ENCODE measurements at places on chromosomes 2 and 18.
A peak's percentile ranks its signal among the peaks of the same experiment; 100 is the strongest.

DNA sequence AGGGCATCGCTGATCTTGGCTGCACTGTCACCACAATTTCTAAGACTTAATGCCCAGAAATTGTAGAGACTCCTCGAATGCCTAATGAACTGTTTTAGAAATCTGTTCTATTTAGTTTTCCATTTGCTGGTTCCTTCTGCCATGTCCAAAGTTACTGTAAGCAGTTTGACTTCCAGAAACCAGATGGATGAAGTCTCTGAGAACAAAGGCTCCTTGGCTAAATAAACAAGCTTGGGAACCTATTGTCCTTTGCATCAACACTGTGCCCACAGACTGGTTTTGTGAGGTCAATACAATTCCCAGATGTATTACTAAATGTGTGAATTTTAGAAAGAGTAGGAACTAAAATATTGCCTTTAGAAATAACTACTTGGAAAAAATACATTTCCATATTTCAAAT is 600.2 kb downstream of the NYAP2 start:
- no peak for DNase-seq

- DNase-seq: no peak
These were observed 12.2 kb upstream of the DNPEP start for GRCh38 chr2:219399716-219400478.

DNA sequence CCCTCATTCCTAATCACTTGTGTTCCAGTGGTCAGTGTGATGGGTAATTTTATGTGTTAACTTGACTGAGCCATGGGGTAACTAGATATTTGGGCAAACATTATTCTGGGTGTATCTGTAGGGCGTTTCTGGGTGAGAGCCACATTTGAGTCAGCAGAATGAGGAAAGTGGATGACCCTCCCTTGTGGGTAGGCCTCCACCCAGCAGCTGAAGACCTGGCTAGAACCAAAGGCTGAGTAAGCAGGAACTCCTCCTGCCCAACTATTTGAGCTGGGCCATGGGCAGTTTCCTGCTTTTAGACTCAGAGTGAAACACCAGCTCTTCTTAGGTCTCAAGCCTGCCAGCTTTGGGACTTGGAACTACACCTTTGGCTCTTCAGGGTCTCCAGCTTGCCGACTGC is 141.8 kb downstream of the ACKR3 start:
- DNase-seq: no peak

GRCh38 chr2:68911709-68912108 is 40.5 kb upstream of the BMP10 start:
- DNase-seq: no peak

DNA sequence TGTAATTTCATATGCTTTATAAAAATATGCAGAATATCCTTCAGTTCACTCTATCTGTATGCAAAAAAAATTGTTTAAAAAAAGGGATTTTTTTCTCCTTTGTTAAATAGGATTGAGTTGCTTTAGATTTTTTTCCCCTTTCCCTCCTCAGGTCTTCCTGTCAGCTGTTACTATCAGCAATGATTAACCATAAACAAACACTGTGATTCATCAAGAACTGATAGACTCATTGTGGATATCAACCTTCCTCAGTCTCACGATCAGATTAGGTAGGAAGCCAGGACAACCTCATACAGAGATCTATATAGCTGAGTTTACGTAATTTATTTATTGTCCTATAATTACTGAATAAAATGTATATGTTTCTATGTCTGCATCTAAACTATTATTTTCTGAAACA is 2136.2 kb upstream of the CELF4 start:
- no peak for DNase-seq

- DNase-seq: no peak
These were observed 445.4 kb downstream of the NBAS start for GRCh38 chr2:15115776-15116175.

GRCh38 chr2:205119136-205119535 is 563.2 kb upstream of the NRP2 start:
- no peak for DNase-seq

GRCh38 chr2:71923887-71924533 is 223.7 kb downstream of the CYP26B1 start:
- DNase-seq: peak; percentile 20

DNA sequence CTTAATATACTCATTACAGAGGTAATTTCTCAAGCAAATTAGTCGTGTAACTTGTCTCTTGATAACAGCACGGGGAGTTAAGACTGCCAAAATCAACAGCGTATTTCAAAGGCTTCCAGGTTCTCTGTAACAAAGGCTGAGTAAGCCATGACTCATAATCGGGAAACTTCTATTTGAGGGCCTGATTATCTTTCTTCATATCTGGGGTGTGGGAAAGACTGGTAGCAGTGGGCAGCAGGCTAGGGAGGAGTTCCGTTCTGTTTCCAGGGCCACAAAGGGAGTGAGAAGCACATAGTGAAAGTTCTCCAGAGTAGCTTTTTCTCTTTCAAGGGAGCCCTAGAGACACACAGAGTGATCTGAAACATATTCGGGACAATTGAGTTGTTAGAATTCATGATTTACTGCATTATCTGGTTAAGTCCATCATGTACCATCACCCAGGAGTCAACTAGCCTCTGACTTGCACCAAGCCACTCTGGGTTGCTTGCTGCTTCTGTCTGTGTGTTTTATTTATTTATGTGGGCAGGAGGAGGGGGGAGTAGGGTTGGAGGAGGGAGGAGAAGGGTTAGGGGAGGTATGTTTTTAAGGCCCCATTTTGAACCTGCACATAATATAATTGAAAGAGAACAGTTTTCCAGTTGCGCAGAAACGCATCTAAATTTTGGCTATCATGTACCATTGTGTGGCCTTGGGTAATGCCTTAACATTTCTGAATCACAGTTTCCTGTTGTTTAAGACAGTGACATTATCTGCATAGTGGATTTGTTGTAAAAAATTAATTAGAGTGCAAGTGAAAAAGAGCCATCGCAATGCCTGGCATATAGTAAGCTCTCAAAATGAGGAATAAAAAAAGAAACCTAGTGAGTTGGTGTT is 80.5 kb upstream of the ITPRID2 start:
- no peak for DNase-seq

DNA sequence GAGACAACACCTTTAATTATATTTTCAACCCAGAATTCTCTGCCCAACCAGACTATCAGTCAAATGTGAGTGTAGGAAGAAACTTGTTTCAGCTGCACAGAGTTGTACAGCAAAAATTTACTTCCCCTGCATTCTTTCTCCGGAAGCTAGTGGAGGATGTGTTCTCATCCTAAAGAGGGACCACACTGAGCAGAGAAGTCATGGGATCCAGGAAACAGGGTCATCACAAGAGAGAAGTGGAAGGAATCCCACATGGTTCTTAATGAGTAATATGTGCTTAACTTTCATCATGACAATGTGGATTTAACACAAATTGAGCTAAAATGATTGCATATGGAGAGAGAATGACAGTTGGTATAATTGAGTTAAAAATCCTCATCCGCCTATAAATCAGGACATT is 78.2 kb downstream of the INPP4A start:
- DNase-seq: no peak

- DNase-seq: no peak
These were observed 9.4 kb downstream of the COLEC11 start for GRCh38 chr2:3604207-3604877.

GRCh38 chr18:26268454-26268853 is 42.2 kb downstream of the TAF4B start:
- no peak for DNase-seq

- no peak for DNase-seq
These were observed 78.8 kb upstream of the SMAD2 start for GRCh38 chr18:48009116-48009745.

GRCh38 chr2:186348200-186348599 is 137.9 kb upstream of the ZC3H15 start:
- no peak for DNase-seq

DNA sequence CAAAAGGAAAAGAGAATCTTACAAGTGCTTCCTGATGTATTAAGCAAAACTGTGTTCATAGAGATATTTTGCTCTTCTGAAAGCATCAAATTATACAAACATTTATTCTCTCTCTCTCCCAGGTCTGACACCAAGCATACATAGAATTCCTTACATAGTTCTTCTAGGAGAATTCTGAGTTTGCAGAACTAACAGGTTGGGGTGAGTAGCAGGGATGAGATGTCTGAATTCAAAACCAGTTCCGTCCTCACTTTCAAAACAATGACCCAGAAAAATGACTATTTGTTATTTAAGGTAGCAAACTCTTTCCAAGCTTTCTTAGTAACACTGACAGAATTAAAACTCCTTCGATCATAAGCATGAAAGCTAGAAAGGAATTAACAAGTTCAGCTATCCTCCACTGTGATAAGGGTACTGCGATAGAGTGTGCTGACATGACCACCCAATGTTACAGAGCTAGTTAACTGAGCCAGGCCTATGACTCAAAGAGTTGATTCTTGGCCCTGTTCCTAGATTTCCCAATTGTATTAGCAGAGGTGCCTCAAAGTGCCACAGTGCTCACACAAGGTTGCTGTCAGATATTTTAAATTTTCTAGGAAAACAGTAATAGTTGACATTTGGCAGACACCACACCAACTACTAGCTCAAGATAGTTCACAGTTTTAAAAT is 85.8 kb upstream of the SETBP1 start:
- DNase-seq: no peak

- no peak for DNase-seq
These were observed 859 bp upstream of the COLEC12 start for GRCh38 chr18:501406-501714.

All from caudate nucleus (tissue), 63 donors.